LHCN-M2 (cell line): ENCODE measurements at places on chromosomes 6 and 20.

- peak; percentile 60 for DNase-seq
Observed at GRCh38 chr6:84428300-84428907, 201.0 kb upstream of the CEP162 start.

- DNase-seq: no peak
Observed at GRCh38 chr6:47654255-47654654, 44.1 kb upstream of the ADGRF4 start.

GRCh38 chr20:49230561-49231133 is 11.4 kb downstream of the DDX27 start:
- DNase-seq: peak; percentile 96

DNA sequence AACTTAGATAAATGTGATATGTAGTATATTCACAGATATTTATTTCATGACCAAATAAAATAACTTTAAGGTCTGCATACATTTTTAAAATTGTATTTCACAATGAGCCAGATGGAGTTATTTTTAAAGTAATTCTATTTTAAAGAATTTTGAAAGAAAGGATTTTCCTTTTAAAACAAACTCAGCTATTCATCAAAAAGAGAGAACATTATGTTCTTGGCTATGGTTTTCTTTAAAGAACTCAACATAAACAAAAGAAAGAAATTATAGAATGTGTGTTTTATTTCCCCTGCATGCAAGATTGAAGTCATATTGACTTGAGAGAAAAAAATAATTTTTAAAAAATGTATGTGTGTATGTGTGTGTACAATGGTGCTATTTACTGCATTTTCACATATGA is 1023.6 kb upstream of the CITED2 start:
- no peak for DNase-seq

GRCh38 chr6:11055127-11055627 is 11.1 kb upstream of the ELOVL2 start:
- DNase-seq: no peak

DNA sequence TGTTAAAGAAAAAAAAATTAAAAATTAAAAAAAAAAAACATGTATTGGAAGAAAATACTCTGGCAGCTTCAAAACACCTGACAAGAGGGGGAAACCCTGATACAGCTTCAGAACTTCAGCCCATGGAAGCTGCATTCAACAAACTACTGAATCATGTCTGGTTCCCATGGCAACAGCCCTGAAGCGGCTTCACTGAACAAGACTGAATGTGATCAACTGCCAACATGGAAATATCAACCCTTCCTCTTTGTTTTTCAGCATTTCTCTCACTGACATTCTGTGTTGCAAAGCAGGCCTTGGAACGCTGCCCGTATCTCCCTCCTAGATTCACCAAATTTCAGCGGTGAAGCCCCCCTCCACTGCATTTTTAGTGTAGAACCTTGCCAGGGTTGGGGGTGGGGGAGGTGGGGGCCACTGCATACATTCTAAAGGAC is 91.3 kb upstream of the SHLD1 start:
- peak; percentile 61 for DNase-seq

DNA sequence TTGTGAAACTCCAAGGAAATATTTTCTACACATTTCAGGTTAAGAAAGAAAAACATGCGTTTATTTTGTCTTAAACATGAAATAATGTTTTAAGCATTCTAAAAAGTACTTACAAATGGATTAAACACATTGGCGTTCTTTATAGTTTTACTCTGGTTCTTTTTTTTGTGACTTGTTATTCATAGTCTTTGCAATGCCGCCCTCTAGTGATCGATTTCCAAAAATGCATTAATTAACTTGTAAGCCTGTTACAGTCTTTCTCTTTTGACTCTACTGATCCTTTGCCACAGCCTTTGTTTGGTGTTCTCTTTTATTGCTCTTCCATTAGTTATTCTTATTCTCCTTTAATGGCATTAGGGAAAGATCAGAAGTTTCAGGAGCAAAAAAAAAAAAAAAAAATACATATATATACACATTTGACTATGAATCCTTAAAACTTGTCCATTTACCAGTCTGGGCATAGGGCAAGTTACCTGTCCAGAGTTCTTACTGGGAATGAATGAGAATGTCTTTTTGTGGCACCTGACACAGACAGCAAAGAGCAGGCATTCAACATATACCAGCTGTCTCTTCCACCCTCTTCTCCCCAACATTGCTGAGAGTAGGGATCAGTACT is 59.9 kb downstream of the MACROD2 start:
- peak; percentile 61 for DNase-seq

GRCh38 chr20:32610472-32611218 is 25.5 kb upstream of the NOL4L start:
- no peak for DNase-seq

- DNase-seq: no peak
Observed at GRCh38 chr20:47349365-47350180, 6.9 kb downstream of the ZMYND8 start.

GRCh38 chr20:8633366-8633765 is 435.5 kb upstream of the PLCB4 start:
- DNase-seq: no peak

DNA sequence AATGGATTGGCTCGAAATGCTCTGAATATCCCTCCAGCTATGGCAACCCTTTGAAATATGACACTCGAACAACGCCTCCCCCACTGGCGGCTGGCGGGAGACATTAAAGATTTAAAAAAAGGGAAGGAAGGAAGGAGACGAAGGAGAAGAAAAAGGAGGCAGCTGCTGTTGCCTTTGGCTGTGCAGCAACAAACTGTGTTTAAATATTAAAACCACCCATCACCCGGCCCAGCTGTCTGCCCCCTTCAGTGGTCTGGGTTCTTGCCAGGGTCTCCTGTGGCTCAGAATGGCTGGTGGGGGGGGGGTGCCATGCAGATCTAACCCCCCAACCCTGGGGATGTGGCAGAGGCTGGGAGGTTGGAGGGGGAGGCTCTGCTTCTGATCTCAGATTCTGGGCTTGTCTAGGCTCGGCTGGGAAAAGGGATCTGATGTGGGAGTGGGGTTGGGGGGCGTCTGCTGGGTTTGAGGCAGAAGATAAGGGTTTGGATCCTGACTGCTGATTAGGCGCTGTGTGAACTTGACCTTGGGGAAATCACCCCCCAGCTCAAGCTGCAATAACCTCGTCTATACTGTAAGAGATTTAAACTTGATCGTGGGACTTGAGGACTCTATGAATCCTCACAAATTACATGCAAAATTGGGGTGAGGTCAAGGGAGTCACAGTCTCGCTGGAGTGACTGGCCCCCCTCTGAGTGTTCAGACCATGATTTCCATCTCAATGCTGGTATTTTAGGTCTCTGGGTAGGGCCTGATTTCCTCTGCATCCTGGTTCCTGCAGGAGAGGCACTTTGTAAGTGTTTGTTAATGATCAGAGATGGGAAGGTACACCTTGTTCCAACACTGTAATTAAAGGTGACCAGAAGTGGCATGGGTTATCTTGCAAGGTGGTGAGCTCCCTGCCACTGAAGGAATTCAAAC is 40.3 kb upstream of the BLCAP start:
- peak; percentile 68 for DNase-seq

DNA sequence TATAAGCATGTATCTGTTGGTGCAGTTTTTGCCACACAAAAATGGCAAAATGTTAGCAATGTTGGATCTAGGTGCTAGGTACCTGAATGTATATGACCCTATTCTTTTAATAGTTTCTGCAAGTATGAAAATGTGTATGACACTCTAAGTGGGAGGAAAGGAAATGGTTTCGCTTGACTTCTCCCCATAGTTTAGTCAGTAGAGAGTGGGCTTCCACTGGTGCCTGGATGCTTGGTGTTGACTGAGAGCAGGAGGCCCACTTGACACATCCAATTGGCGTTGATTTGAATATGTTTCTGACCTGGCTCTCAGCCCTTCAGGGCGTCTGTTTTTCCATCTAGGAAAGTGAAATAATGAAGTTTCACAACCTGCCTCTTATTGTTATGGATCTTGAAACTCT is 41.8 kb upstream of the GABRR1 start:
- DNase-seq: no peak

- DNase-seq: no peak
Observed at GRCh38 chr20:12072954-12073264, 155.2 kb downstream of the BTBD3 start.

DNA sequence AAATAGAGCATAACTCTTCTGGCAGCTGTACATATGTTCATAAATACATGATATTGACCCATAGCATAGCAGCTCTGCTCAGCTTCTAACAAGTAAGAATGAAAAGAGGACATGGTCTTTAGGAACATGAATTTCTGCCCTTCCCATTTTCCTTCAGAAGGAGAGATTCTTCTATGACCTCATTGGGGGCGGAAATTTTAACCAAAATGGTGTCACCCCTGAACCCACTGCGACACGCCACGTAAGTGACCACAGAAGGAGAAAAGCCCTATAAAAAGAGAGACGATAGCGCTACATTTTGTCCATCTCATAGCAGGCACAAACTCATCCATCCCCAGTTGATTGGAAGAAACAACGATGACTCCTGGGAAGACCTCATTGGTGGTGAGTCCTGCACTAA is at the start of gene IL17A:
TSS of gene IL17A (plus strand) at position 301 of the 400 bp plus-strand sequence. CDS start at position 358, 57 bp downstream.
- DNase-seq: no peak

DNA sequence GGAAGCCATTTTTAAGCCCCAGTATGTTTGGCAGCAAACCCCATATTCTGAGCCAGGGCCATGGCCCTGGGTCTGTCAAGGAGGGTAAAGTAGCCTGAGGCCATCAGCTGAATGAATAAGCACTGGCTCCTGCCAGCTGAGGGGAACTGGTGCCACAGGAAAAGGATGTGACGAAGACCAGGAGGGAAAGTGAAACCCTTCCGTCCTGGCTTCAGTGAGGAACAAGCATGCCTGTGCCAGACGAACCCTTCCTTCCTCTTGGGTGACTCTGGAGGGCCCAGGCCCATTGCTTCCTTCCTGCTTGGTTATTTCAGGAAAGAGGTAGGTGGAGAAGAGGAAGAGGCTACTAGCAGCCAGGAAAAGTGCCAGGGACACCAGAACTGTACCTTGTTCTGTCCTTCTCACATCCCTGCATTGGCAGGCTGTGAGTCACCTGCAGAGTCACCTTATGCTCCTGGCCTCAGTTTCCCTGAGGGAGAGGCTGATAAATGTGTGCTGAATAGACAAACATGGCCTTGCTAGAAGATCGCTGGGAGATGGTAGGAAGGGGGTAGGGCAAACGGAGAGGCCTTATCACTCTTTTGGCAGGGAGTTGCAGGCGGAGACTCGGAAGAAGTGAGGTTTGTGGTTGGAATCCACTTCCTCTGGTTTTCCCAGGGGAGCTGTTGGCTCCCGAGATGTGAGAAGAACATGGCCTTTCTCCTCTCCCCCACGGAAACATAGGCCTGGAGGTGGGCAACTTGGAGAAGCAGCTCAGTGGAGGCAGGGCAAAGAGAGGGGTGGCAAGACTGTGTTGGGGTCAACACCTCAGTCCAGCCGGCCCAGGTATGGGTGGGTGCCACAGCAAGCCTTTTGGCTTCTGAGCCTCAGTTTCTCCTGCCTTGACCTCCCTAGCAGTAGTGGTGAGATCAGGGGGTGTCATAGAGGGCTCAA is 37.4 kb downstream of the COX4I2 start:
- peak; percentile 96 for DNase-seq

DNA sequence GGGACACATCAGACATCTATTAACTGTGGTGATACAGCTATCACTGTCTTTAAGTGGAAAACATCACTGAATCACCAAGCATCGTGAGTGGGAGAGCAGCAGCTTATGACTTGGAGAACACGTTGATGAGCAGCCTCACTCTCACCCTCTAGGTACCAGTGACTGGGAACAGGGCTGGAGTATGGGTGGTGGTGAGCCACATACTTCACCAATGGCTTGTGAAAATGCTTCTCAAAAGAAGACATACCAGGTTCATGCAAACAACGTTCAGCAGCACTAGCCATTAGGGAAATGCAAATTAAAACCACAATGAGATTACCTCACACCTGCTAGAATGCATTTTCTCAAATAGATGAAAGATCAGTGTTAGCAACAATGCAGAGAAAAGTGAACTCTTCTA is 25.3 kb downstream of the SNX5 start:
- no peak for DNase-seq

GRCh38 chr6:165184192-165184979 is 125.0 kb downstream of the C6orf118 start:
- peak; percentile 89 for DNase-seq

DNA sequence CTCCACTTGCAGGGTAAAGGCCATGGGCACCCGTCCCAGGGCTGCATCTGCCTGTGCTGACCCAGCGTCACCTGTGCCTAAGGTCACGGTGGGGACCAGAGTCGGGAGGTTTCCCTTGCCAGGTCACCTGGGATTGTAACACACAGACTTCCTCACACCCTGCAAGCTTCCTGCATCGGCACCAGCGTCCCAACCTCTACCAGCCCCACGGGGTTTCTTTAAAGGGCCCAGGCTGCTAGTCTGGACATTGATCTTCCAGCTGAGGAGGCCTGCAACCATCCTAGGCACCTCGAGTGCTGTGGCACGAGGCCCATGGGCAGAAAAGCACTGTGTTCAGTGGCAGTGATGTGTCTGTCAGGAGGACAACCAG is 12.6 kb downstream of the ACSS1 start:
- no peak for DNase-seq

DNA sequence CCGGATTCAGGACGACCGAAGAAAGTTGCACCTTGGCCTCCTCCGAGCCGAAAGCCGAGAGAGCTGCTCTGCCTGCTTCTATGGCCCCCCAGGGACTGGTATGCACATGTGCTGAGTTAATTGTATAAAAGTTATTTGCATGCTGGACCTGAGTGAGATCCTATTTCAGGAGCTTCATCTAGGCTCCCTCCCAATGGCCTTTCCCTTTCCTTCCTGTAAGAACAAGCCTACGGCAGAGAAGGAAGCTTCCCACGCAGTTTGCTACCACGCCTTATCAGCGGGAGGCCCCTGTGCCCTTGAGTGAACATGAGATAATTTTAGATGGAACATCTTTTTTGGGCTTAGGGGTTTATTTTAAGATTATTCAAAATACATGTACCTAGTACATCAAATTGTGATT is 65.9 kb downstream of the RIN2 start:
- no peak for DNase-seq

GRCh38 chr6:77292564-77293546 is 170.4 kb downstream of the HTR1B start:
- peak; percentile 82 for DNase-seq

- no peak for DNase-seq
Observed at GRCh38 chr20:39660226-39660625, 698.1 kb downstream of the DHX35 start.

DNA sequence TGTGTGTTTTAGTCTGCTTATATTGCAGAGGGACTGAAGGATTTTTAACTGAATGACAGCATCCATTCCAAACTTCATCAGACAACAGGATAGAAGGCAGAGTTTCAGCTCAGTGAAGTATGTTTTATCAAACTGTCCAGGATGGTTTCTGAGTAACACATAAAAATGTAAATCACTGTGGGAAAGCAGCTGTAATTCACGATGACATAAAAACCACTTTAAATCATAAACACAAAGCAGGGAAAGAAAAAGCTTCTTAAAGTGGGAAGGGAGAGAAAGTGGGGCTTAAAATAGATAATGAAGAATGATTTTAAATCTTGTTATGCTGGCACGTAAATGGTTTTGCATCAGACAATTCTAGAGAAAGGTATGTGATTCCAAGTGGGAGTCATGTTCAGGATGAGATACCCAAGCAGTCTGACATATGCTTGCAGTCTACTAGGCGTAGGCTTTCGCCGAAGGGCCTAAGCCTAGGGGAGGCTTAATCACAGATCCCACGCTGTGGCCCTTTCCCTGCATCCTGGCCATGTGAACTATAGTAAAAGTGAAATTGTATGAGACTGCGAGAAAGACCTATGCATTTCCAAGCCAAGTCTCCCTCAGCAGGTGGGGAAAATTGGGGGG is 610.6 kb downstream of the PRKN start:
- no peak for DNase-seq

- no peak for DNase-seq
Observed at GRCh38 chr20:56766528-56766927, 137.4 kb downstream of the TFAP2C start.

- no peak for DNase-seq
Observed at GRCh38 chr20:17844133-17844429, 124.5 kb downstream of the SNX5 start.

GRCh38 chr20:34439168-34439567 is 76.1 kb downstream of the ITCH start:
- no peak for DNase-seq
